ENCODE measurements at places on chromosomes 5 and 9.

- no peak for DNase-seq
Observed at GRCh38 chr5:44187973-44188372, 201.2 kb downstream of the FGF10 start.

GRCh38 chr5:127999909-128000308 lies 83.7 kb upstream of the SLC12A2 start:
- DNase-seq = no peak

DNA sequence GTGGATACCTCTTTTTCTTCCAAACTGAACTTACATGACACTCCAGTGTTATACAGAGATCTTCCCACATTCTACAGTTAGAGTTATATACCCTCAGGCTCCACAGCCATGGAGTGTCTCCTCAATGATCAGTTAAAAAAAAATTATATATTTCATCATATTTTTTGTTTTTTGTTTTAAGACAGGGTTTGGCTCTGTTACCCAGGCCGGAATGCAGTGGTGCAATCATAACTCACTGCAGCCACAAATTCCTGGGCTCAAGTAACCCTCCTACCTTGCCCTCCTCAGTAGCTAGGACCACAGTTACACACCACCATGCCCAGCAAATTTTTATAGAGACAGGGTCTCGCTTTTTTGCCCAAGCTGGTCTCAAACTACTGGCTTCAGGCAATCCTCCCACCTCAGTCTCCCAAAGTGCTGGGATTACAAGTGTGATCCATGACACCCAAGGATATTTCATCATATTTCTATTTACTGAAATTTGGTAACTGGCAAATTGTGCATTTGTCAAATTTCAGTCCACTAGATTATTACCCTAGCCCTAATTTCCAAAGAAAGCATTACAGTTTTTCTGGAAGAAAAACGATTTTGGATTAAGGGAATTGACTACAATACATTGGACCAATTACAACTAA lies 18.1 kb upstream of the SCAI start:
- DNase-seq = no peak

DNA sequence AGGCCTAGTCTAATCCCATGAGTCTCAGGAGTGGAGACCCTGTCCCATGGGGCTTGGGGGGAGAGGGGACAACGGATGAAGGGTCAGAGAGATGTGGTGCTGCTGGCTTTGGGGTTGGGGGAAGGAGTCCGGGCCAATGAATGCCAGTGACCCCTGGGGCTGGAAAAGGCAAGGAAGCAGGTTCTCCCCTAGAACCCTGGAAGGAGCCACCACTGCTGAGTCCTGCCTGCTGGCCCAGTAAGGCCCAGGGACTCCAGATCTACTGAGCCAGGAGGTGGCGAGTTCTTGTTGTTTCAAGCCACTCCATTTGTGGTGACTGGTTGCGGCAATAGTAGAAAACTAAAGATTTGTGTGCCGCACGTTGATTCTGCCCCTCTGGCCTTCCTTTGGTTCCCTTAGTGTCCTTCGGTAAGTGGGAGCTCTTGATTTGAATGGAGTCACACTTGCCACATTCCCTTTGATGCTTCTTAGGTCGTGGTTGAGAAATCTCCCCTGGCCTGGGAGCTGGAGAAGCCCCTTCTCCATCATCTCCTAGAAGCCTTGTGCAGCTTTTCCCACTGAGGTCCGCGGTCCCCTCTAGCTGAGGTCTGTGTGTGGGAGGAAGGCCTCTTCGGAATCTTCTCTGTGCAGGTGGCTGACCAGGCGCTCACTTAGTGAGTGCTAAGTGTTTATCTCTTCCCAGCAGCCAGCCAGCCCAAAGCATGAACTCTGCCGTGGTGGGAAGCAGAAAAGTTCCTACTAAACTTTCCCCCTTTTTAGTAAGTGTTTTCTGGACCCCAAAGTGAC lies 9.0 kb downstream of the FCN1 start:
- no peak for DNase-seq

DNA sequence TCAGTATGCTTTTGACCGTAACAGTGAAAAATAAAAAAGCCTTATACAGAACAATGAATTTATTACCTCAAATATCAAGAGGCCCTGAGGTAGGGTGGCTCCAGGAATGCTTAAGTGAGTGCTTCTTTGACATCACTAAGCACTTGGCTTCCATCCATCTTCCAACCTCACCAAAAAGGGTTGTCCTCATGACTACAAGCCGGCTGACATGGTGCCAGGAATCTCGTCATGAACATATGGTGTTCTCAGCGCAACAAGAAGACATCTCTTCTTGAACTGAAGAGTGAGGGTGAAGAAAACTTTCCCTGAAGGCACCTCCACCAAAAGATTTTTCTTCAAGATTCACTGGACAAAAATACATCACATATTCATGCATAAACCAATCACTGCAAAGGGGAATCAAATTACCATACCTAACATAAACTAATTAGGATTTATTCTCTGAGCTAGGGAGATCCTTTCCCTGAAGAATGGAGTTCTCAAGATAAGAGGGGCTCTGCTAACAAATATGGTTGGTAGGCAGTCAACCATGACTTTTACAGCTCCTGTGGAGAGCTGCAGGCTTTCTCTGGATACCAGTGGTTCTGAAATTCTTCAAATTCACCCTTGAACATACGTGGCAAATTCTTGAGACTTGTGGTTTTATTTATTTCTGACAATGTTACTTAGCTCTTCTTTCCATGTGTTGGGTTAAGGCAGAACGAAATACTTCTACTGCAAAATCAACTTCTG lies 49.5 kb downstream of the AGXT2 start:
- no peak for DNase-seq

DNA sequence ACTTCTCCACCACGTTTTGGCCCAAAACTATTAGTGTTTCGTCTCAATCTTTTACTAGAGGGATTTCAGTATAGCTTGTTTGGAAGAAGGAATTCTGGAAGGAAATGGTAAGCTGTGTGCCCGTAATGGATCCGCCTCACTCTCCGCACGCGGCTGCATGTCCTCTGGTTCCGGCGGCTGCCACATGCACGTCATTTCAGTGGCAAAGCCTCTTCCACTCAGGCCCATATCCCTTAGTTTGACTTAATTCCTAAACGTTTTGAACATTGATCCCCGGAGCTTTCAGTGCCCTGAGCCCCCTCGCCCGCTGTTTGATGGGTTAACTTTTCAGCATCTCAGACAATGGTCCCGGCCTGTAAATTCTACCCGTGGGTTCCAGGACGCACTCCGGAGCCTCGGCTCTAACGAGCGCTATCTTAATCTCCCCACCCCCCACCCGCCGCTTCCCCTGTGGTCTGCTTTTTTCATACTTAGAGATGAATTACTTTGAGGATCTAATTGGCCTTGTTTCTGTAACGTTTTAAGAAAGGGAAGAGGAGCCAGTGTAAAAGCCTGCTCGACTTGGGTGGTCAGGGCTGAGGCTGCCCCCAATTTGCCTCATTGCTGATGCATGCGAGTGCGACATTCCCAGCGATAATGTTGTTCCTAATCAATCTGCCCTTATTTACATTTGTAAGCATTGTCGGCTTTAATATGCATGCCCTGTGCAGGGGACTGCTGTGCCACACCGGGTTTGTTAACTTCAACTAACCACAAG lies 4.6 kb downstream of the PTCH1 start:
- DNase-seq = no peak

All from coronary artery (tissue), 2 donors.